ENCODE measurements at places on chromosomes 3 and 15.

DNA sequence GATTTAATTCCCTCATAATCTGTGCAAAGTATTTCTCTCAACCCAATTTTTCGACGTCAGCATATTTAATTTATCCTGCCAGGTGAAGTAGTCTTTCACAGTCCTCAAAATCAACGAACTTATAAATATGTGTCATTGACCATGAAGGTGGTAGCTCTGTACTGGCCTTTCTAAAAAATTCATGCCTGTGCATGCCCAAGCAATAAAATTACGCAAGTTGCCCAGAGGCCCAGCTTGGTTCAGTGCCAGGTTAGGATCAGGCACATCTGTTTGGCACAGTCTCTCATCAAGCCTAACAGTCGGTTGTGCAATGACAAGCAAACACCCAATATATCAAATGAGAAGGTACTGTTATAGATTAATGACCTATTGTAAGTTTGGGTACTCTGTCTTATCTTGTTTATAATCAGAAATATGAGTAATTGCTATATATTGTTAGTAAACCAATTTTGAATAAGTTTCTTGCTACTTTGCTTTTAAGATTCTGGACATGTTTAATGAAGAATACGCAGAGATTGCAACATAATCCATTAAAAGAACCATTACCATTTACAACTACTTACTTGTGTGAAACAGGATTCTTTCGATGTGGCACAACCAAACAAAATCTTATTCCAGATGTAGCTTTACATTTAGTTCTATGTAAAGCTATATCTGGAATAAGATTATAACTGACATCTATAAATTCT is 159.0 kb upstream of the IL12A start:
- DNase-seq = no peak

GRCh38 chr15:92328207-92328606 is 65.5 kb upstream of the ST8SIA2 start:
- DNase-seq = no peak

- no peak for DNase-seq
Measured at GRCh38 chr15:70831094-70831911, 22.7 kb downstream of the LARP6 start.

DNA sequence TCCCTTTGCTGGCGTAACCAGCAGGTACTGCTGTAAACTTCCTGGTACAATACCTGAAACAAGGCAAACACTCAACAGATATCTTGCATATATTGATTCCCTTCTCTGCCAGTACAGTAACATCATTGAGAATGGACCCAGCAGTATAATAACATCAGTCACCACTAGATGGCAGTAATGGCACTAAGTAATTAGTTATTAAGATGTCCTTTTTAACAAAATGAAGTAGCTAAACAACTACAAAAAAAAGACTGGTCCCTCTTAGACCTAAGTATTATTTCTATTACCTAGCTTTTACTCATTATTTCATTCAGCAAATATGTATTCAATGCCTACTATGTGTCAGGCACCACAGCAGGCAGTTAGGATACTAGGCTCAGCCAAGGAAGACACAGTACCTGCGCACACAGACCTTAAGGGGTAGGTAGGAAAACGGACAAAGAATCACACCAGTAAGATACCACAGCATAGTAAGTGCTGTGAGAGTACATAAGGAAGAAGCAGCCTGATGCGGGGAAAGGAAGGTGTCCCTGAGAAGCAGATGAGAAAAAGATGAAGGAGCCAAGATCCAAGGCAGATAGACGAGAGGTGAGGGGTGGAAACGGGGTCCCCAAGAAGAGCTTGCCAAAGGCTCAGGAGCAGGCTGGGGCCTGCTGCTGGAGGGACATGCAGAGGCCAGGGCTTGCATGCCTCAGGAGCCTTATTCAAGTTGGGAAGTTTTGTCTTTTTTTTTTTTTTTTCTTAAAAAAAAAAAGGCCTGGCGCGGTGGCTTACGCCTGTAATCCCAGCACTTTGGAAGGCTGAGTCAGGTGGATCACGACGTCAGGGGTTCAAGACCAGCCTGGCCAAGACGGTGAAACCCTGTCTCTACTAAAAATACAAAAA is 102.7 kb upstream of the CHD2 start:
- no peak for DNase-seq

DNA sequence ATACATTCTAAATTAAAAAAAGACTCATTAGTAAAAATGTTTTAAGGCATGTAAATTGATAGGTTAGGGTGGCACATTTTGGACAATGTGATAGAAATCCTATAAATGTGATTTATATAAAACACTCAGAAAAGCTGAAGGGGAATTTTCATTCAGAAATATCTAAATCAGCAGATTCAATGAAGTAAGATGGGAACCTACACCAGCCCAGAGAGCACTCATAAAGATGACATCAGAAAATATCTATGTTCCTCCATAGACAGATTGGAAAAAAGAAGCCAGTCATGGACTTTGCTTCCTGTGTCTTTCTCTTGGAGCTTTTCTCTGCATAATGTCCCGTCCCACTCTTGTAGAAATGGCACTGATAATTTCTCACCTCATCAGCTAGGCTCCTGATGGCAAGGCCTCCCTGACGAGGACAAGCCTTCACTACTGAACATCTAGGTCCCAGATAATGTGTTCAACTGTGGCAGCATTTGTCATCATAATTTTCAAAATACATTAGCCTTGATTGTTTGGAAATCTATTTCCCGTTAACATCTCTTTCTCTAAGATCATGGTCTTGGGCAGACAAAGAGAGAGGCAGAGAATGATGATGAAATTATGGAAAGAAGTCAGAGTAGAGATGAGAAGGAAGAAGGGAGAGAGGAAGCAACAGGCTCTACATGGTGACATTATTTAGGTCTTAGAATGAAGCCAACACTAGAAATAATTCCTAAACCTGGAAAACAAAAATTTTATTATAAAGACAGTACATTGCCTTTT is 354.4 kb downstream of the NTRK3 start:
- DNase-seq = no peak

GRCh38 chr3:184361532-184361931 is at the start of the genes CLCN2 and POLR2H:
CLCN2 (minus strand) TSS chr3:184361605; CDS start chr3:184361479, 126 bp downstream.
POLR2H (plus strand) TSS chr3:184361710; CDS start chr3:184363493, 1,783 bp downstream.
- DNase-seq = peak; percentile 24

GRCh38 chr3:40971191-40972168 is 227.8 kb upstream of the CTNNB1 start:
- DNase-seq = no peak

DNA sequence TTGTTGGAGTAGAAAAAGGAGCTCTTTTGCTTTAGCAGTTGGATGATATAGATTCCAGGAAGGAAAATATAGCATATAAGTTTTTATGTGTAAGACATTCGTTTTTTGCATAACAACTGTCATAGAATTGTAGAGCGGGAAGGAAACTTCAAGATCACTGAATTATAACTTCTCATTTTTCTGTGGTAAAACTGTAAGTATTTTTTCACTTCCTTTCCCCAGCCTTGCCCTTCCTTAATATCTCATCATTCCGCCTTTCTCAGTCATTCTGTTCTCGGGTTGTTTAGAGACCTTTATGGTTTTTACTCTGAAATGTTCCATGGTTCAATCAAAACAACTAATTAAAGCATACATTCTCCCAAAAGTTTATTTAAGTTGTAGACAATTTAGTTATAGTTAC is 1.1 kb downstream of the EAF2 start:
- no peak for DNase-seq

DNA sequence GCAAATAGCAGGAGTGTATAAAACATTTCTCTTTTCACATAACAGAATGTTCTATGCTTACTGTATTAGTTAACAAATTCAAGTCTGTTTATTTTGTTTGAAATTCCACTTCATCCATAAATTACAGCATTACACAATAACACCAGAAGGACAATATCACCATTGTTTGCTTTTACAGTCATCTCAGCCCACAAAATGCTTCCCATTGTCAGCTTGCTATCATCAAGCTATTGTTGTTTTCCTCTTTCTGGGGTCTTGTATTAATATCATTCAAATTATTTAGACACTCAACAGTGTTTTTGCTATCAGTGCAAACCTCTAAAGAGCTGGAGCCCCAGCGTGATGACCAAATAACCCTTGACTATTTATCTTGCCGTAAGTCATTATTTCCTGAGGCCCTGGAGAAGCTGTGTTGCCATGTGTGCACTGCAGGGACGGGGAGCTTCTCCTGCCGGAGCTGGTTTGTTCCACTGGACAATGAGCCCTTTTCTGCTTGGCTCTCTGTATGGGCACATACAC is 1.1 kb downstream of the SAMMSON start:
- DNase-seq = no peak

DNA sequence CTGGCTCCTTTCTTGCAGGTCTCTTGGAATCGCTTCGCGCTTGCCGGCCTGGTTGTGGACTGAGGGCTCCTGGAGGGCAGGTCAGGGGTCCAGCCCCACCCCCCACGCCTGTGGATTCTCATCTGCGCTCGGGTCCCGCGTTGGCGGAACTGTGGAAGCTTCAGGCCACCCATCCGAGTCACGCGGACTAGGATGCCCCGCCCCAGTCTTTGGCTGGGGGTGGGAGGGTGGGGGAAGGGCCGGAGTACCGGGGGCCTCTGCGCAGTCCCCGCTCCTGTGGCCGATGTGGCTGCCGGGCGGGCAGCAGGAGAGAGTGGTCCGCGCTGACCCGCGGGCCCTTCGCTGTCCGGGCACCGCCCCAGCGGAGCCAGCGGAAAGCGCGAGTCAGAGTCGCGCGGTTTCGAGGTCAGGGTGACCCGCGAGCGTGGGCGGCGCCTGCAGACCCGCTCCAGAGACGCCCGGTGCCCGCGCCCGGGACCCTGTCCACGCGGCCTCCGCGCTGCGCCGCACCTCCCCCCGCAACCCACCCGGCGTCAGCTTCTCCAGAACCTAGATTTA is 114.2 kb downstream of the KLF13 start:
- DNase-seq = no peak

All from activated T-helper 1 cell treated with anti-CD3 and anti-CD28 coated beads, Interleukin-2, amount 50 U/mL, for 16 hours (primary cell).